ENCODE measurements at places on chromosomes 13 and 19.

DNA sequence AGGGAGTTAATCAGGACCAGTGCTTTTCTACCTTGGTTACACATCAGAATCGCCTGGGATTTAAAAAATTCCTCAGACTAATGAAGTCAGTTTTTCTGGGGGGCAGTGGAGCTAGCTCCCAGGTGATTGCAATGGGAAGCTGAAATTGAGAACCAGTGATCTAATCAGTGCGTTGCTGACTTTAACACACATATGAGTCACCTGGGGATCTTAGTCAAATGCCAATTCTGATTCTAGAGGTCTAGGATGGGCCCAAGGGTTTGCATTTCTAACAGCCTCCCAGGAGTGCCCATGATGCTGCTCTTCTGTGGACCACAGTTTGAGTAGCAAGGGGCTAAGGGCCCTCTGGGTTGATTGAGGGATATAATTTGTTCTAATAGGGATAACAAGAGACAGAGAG lies 54.5 kb downstream of the KL start:
- DNase-seq = peak; percentile 41

GRCh38 chr19:35592226-35592625 lies 6.3 kb downstream of the PMIS2 start:
- DNase-seq = peak; percentile 51

- DNase-seq = no peak
These were observed 16.8 kb downstream of the CCL25 start for GRCh38 chr19:8069096-8069973.

- DNase-seq = peak; percentile 93
These were observed at the start of gene ZNF563 for GRCh38 chr19:12333162-12334159. Gene ZNF563, minus strand, starts transcription at chr19:12333633. Its CDS starts 151 bp downstream, at chr19:12333482.

GRCh38 chr19:13441810-13442512 lies 64.3 kb downstream of the CACNA1A start:
- peak; percentile 27 for DNase-seq

DNA sequence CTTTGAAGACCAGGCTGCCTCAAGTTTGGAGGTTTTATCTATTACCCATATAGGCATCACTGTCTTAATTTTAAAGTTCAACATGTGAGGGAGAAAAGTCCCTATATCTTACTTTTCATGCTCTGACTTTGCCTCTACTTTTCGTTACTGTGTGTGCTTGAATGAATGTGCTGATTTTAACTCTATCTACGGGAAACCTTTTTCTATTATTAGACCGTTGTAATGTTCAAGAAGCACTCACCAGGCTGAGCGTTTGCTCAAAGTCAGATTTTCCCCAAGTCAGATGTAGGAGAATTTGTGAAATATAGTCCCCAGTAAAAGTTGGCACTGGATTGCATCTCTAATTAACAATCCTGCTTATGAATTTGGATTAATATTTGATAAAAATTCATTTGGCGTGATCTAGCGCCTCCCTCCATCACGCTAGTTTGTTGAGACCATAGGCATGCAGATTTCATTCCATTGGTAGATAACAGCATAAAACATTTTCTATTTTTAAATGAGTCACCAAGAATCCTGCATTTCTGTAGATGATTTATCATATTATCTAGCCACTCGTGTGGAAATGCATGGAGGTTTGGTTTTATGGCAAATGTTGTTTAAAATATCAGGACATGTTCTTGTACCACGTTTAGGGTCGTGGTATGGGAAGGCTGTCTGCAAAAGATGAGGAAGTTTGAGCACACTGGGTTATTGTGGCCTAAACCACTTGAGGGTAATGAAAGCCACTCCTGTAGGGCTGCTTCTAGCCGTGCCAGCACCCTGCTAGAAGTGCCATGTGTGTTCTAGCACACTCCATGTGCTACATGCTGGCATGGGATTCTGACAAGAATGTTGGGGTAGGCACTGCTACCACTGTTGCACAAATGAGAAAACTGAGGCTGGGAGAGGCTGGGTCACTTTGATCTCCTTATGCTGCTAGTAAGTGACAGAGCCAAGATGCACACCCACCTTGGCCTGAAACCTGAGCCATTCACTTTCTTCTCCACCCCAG lies 179.4 kb downstream of the FGF9 start:
- no peak for DNase-seq

- peak; percentile 15 for DNase-seq
These were observed 108.7 kb downstream of the TEX29 start for GRCh38 chr13:111429064-111429558.

DNA sequence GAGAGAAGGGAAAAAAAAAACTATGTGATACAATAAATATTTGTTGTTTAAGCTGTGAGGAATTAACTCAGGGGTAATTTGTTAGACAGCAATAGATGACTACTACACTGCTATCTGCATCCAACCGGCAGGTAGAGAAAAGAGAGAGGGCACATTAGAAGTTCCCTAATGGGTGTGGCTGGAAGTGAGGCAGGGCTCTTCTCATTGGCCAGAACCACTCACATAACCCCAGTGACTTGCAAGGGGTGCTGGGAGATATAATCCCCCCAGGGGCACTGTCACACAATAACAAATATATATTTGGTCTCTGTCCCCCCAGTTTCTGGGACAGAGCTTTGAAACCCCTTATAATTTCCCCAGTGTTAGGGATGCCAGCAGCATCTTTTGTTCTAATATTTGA lies 24.3 kb downstream of the FGF21 start:
- no peak for DNase-seq

DNA sequence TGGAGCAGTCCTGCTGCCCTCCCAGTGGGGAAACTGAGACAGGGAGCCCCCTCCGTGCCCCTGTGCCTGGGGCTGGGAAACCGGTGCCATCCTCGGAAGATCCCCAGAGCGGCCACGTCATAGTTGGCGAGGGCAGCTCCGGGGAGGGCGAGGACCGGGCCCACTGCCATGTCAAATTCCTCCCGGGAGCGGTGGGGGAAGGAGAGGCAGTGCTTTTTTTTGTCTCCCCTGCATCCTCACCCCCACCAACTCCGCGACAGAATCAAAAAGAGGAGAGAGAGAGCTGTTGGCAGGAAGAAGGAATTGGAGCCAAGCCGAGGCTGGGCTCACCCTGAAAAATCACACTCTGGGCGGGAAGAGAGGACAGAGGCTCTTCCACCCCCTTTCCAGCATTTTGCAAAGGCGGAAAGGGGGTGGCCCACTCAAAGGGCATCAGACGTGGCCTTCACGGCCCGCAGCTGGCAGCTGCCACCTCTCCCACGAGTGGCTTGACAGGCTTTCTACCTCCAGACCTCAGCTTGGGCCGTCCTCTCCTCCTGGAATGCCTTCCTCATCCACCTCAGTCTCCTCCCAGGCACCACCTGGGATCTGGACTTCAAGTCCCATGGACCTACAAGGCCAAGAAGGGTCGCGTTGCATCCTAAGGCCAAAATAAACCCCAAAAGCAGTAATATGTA lies 19.6 kb upstream of the NFIC start:
- no peak for DNase-seq

DNA sequence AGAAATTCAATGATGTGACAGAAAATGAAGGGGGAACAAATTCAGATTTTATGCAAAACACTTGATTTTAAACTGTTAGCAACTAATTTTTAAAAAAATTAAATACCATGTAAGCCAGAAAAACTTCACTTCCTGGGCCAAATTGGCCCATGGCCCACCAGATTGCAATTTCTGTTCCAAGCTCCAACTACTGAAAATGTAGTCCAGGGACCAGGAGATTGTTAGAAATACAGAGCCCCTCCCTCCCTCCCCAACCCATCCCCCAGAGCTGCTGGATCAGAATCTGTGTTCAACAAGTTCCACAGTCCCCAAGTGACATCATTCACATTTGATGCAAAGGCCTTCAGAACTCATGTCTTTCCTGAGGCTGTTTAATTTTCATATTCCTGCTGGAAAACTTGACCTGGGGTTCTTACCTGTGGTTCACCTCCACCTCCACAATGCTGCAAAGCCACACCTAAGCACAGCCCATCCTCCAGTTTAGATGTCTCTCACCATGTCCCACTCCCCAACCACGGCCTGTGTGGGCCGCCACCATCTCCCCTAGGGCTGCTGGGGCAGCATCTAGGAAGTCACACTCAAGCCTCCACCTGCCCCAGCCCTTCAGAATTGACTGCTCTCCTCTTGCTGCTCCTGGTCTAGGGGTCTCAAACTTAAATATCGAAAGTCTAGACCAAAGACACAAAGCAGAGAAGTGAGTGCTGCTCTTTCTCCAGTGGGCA lies 482.0 kb downstream of the UQCRFS1 start:
- DNase-seq = no peak

GRCh38 chr19:2436926-2437325 lies 9.5 kb upstream of the TIMM13 start:
- DNase-seq = no peak

DNA sequence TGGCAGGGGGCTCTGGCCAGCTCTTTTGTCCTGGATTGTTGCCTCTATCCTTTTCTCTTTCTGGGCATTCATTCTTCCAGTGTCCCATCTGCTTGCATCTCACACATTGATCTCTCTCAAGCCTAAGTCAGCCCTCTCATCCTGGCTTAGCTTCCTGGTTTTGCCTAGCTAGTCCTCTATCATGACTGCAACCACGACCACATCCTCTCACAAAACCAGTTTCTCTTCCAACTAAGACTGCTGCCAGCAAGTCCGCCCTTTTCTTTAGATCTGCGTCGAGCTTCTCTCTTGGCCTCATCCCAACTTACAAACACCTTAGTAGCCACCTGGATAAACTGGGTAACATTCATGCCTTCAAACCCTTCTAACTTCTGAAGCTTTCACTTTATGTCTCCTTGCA lies 212.2 kb upstream of the HTR2A start:
- no peak for DNase-seq

GRCh38 chr19:13234518-13234917 lies 84.3 kb downstream of the IER2 start:
- peak; percentile 11 for DNase-seq

DNA sequence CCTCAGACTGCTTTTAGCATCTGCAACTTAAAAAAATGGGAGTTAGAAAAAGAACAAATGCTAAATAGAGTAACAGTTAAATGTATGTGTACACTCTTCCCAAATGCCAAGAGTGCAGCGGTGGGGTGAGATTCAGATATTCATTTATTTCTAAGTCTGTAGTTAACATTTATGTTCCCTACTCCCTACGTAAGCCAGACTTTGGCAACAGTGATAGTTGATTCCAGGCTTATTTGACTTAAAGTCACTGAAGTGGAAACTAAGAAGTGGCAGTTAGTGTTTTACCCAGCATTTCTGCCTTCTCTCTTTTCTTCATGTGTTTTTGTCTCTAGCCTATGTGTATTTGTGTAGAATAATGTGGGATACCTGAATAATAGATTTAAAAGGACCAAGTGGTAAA lies 4.5 kb downstream of the MIR17HG start:
- DNase-seq = no peak

- DNase-seq = peak; percentile 74
These were observed 2.4 kb downstream of the GADD45B start for GRCh38 chr19:2478278-2478755.

DNA sequence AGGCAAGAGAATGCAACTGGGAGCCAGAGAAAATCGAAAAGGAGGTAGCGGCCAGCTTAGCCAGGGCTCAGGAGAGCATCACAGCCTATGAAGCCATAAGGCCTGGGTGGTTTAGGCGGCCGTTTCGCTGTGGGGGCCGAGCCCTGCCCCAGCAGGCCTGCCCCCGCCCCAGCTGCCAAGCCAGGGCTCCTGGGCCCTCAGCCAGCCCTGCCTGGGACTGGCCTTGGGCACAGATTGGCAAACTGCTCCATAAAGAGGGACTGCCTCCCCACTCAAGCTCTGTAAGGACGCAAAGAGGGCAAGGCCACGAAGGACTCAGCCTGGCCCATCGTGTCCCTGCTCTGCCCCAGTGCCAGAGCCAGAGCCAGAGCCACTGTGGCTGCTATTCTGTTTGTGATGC lies 10.2 kb downstream of the ZNF653 start:
- DNase-seq = no peak

DNA sequence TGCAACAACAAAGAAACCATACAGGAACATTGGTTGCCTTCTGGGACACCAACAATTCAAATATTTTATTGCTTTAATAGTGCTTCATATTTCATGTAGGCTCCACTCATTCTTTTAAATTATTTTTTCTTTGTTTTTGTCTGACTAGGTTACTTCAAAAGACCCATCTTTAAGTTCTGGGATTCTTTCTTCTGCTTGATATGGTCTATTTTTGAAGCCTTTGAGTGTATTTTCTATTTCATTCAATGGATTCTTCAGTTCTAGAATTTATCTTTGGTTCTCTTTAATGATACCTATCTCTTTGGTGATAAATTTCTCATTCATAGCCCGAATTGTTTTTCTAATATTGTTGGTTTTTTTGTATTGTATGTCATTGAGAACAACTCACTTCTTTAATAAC lies 38.6 kb downstream of the IGFL3 start:
- DNase-seq = no peak

- no peak for DNase-seq
These were observed 55.4 kb upstream of the GTF2F2 start for GRCh38 chr13:45064889-45065288.

GRCh38 chr13:75869981-75870380 lies 233.9 kb downstream of the LMO7 start:
- DNase-seq = no peak

GRCh38 chr13:113962975-113963374 lies 10.9 kb downstream of the C13orf46 start:
- no peak for DNase-seq

DNA sequence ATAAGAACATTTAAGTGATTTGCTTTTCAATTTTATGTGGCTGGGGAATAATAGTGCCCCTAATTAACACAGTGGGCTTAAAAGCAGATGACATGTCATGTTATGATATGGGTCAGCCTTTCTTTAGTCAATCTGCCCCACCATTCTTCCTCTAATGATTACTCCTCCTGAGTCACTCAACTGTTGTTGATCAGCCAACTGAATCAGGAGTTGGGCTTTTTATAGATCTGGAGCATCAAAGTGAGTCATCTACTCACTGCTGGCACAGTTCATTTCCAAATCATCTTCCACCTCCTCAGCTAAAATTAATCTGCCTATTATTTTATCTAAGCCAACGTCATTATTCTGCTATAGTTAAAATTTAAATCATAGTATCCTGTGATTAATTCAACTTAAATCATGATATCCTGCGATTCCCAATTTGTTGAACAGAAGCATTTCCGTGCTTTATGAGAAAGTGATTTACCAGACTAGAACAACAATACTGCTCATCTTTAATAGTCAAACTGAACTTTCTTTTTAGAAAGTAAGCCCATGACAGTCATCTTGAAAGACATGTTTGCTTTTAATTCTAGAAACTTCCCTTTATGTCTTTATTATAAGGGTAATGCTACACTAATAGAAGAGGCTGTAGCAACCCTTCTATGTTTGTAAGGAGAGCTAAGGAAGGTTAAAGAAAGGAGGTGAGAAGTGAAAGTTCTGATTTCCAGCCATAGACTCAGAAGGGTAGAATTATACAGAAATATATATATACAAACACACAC lies 551.4 kb downstream of the TBC1D4 start:
- peak; percentile 64 for DNase-seq

DNA sequence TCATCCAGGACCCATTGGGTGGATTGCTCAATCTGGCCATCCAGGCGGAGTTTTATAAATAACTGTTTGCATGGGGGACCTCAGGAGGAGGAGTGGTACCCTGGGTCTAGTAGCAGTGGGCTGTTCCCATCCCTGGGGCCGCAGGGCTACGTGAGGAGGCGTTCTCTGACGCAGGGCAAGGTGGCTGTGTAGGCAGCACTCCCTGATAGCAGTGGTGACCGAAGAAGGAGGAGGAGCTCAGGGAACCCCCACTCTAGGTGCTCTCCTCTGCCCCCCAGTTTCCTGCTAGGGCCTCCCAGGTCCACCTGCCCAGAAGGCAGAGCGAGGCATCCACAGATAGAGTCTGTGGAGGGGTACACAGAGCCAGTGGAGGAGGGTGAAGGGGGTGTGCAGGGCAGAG lies 64.1 kb downstream of the CCNE1 start:
- DNase-seq = no peak

GRCh38 chr19:5139583-5140325 lies 170.8 kb downstream of the KDM4B start:
- DNase-seq = no peak

Measured in iris pigment epithelial cell (primary cell).